NCI-H187 (cell line): ENCODE measurements at places on chromosomes 4 and X.

DNA sequence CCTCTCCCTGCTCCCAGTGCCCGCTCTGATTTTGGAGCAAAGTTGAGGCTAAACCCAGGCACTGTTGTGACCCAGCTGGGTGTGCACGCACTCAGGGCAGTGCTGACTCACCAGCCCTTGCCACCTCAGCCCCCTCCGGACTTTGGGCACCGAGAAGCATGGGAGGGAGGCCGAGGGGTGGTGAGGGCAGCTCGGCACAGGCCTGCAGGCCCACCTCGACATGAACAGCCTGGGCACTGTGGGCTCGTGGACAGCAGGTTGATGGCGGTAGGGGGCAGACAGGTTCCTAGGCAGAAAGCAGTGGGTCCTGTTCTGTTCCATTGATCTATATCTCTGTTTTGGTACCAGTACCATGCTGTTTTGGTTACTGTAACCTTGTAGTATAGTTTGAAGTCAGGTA lies 30.9 kb downstream of the TIGD4 start:
- DNase-seq: no peak

DNA sequence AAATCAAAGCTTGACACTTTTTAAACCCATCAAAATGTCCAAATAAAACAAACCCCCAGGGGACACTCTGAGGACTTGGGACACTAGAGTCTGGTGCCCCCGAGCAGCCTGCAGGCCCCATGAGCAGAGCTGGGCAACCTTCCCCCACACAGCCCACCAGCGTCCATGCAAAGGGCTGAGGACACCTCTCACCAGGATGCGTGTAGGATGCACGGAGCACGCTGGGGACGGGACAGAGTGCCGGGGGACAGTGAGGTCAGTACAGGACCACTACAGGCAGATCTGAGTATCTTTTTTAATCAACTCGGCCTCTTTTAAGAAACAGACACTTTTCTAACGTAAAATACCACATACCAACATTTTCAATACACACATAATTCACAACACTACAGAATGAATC lies 6.9 kb downstream of the GAK start:
- DNase-seq: no peak

- no peak for DNase-seq
Measured at GRCh38 chrX:40174001-40174853, 76.5 kb upstream of the BCOR start.

DNA sequence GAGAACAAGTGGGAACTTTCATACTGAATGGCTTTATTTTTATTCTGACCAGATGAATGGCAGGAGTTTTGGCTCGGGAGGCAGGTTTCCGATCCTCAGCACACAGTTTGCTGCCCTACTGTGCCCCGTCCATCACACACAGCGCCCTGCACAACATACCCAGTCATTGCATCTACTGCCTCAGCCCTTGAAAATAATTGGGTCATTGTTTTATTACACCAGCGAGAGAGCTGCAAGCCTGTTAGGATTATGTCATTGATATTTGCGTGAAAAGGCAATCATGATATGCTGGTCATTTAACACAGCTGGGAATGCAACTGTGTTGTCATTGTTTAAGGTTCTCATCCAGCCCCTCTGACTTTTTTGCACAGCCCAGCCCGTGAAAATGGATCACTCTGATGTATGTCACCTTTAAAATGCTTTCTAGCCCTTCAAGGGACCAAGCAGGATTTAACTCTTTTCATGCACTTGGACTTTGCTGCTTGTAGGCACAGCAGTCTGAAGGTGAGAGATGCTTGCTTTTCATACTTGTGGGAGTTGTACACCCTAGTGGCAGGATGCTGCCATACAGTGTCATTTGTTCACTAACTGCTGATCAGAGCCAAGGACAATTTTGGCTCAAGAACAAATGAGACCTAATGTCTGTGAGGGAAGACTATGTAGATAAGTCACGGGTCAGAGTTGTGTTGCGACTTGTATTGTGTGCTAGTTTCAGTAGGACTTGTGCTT lies 62.3 kb downstream of the RTL9 start:
- DNase-seq: no peak

GRCh38 chr4:169404960-169405359 lies 134.2 kb upstream of the SH3RF1 start:
- no peak for DNase-seq

DNA sequence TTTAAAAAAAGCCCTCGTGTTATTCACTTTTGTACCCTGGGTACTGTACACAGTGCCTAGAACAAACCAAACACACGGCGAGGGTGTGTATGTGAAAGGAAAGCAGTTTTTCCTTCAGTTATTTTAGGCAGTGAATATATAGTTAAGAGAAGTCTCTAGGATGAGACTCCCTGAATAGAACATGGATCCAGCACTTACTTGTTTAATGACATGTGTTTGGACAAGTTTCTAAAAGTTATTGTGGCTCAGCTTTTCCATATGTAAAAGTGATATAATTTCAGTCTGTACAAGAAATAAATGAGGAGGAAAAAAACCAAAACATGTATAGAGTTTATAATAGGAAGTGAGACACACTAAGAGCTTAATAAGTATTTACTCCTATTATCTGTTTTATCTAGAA lies 273.2 kb downstream of the ADGRL3 start:
- no peak for DNase-seq

GRCh38 chr4:170691168-170691567 lies 601.4 kb upstream of the AADAT start:
- no peak for DNase-seq
